ENCODE measurements at places on chromosomes 4 and X.

GRCh38 chr4:137775701-137776100, 243.4 kb upstream of the PCDH18 start:
- DNase-seq = no peak

GRCh38 chrX:134032441-134032840, 47.0 kb upstream of the GPC3 start:
- no peak for DNase-seq

DNA sequence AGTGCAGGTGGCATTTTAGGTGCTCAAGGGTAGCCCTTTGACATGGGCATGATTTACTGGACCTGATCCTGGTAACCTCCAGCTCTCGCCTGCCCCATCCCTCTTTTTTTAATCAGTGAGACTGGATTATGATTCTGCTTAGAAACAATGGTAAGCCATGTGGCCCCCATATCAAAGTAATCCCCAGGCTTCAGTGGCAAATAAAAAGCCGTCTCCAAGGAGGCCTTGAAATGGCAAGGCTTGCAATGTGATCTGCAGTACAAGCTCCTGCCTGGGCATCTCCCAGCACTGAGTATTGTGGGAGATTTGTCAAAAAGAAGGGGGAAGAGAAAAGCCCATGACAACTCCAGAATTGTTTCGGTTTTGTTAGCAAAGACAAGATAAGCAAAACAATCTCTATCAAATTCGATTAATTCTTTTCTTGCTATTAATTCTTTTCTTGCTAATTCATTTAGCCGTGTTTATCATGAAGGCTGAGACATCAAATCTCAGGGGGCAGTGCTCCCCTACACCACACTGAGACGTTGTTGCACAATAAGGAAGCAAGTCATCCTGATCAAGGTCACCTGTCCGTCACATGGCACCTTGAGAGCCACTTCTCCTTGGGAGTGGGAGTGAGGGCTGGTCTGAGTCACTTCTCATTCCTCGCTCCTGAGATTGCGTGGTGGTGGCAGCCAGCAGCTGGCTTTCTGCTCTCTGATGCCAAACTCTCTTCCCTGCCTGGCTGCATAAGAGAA, 312.7 kb upstream of the GATB start:
- DNase-seq = no peak

DNA sequence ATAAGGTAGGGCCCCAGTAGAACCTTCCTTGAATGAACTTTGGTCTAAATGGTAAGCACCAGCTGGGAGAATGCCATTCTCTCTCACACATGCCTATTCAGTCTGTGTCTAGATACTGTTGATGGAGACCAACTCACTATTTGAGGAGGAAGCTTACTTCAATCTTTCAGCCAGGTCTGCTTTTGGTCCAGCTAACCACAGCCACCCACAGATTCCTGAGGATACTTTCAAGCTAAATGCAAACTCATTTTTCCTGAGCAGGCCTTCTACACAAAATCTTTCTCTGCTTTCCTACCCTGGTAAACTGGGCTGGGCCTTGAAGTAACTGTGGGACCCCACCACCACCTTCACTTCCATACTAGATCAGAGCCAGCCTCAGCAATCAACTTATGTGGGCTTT, 76.9 kb upstream of the KLF3 start:
- DNase-seq = no peak

GRCh38 chr4:185786422-185786821, 25.6 kb downstream of the SORBS2 start:
- no peak for DNase-seq

DNA sequence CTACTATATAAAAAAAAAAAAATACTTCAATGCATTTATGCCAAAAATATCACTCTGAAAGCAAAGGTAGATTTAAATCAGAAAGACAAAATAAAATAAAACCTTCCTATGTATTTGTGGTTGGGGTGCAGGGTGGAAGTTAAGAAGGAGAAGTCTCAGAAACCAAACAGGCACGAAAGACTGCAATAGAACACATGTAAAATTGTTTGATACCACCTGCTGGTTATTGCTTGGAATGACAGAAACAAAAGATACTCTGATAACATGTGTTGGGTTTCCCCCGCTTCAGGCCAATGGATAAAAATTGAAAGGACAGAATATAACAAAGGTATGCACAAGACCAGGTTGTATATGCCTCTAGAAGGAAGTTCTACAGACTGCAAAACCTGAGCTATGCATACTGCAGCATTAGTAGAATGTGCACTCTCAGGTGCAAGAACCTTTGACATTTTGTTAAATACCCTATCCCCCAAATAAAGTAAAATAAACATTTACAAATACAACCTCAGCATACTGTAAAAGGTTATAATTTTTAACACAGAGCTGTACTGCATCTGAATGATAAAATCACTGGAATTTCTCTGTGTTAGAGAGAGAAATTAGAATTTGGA, 118.8 kb downstream of the GABRA2 start:
- peak; percentile 19 for DNase-seq

GRCh38 chr4:25089051-25089763, 58.5 kb upstream of the LGI2 start:
- DNase-seq = no peak

GRCh38 chr4:186347743-186348142, 81.8 kb downstream of the F11 start:
- no peak for DNase-seq

- no peak for DNase-seq
These were observed 96.4 kb downstream of the ANAPC10 start for GRCh38 chr4:145001635-145002034.

DNA sequence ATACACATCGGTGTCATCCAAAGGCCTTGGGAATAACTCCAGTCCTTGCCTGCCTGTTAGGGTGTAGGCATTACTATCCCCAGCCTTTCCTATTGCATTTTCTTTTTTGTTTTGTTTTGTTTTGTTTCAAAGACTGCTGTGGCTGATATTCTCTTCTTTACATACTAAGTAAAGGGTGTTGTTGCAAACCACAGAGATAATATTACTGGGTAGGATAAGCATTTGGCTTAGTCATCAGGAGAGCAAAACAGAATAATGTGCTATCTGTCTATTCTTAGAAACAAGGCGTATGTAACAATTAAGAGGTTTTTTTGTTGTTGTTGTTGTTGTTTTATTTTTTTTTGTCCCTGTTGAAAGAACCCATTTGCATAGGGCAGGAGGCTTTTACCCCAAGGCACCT, 41.8 kb downstream of the UGT2B28 start:
- DNase-seq = no peak

- no peak for DNase-seq
These were observed 87.7 kb downstream of the FBXW7 start for GRCh38 chr4:152448038-152448707.

DNA sequence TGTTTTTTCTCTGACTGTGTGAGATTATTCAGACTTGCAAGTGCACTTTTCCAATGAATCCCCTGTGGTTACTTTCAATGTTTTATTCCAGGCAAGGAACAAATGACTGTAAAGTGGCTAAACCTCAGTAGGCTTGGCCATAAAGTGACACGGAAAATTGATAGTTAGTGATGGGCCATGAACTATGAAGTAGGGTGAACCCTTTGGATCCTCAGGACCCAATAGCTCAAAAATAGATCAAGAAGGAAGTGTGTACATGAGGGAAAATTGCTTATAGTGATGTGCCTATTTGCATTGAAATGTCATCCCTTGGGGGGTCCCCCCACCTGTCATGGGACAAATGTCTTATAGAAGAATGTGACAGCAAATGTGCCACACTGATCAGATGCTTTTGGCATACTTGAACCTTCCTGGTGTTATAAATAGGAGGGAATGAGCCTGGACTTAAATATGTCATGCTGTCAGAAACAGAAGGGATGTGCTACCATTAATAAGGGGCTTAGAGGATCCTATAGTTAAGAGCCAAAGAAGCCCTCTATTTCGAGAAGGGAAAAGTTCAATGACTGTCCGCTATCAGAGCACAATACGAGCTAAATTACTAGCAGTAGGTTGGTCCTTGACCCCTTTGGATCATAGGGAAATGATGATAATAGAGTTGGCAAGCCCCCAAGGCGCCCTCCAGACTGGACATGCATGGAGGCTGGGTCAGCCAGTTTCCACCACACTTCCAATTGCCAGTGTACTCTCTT, 30.3 kb downstream of the SLC16A2 start:
- DNase-seq = no peak

- no peak for DNase-seq
These were observed 35.5 kb downstream of the GAK start for GRCh38 chr4:896630-897029.

DNA sequence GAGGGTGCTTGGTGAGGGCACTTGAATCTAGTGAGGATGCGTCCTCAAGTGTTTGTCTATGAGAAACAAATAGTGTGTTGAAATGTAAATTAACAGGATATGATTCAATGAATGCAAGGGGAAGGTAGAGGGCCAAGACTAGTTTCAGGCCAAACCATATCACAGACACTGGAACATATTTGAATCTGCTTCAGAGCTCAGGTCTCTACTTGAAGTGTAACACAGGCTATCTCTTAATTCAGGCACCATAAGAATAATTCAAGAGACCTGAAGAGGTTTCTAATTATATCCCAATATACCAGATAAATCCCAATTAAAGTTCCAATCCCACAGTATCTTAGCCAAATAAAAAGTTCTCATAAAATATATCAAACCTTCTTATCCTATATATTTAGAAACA, 146.5 kb upstream of the INTU start:
- DNase-seq = no peak

Data from OCI-LY7 (cell line).